NCI-H226 (cell line): ENCODE measurements at places on chromosomes 12 and 14.

DNA sequence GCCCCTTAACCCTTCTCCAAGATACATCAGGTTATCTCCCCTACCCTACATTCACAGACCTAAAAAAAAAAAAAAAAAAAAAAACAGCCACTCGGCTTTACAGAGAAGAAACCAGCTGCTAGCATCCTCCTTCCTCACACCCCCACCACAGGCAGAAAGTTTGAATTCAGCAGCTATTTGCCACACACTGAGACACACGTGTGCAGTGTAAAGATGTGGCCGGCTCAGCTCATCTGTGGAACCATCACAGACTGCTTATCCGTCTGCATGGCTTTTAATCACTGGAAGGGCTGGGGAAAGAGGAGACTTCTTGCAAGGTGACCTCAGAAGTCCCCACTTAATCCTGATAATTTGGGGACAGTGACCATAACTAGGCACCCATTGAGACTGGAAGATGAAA lies 50.0 kb downstream of the VWF start:
- no peak for DNase-seq

GRCh38 chr14:33643426-33644181 lies 307.3 kb downstream of the EGLN3 start:
- no peak for DNase-seq

DNA sequence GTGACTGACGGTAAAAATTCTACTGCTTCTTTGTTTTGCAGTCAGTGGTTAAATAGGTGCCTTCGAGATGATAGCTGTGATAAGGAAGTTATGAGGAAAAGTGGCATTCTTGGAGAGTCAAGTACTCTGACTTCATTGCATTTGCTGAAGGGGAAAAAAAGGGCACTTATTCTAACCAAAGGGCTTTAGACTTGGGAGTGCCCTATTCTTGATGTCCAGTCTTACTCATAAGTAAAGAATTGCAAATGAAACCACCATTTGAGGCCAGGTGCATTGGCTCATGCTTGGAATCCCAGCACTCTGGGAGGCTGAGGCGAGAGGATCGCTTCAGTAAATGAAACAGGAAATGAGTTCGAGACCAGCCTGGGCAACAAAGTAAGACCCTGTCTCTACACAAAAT lies 40.3 kb downstream of the BRAP start:
- peak; percentile 44 for DNase-seq

DNA sequence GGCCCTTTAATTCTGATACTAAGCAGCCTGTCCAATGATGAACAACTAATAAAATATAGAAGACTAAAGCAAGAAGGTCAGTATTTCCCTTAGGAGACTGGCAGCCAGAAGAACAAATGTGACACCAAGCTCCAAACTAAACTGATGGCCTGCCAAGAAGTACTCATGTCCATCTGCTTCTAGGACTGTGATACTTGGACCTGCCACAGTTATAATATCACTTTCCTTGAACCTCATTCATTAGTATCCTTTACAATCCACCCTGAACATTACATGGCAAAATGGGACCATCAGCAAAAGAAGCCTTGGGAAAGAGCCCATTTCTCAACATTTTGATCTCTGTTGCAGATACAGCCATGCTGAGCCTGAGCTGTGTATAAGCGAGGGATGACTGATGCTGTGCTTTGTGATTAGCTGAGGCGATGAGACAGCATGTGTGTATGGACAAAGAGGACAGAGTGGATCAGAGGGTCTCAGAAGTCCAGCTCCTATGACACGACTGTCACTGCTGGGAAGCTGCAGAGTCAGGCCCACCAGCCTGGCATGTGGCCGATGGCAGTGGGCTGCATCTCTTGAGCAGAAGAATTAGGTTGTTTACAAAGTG lies 73.9 kb downstream of the TGFB3 start:
- no peak for DNase-seq

DNA sequence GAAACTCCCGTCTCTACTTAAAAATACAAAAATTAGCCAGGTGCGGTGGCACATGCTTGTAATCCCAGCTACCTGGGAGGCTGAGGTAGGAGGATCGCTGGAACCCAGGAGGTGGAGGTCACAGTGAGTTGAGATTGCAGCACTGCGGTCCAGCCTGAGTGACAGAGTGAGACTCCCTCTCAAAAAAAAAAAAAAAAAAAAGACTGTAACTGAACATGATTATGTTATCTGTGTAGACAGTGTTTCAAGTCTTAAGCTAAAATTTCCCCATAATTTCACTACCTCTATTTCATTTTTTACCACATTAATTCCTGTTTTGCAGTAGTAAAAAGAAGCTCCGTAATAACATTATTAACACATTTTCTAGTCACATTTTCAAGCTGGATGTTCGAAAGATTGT lies 5.4 kb downstream of the PLBD1 start:
- no peak for DNase-seq

- no peak for DNase-seq
Observed at GRCh38 chr12:11688831-11689230, 39.4 kb downstream of the ETV6 start.

- no peak for DNase-seq
Observed at GRCh38 chr14:61518403-61518802, 176.9 kb upstream of the HIF1A start.

DNA sequence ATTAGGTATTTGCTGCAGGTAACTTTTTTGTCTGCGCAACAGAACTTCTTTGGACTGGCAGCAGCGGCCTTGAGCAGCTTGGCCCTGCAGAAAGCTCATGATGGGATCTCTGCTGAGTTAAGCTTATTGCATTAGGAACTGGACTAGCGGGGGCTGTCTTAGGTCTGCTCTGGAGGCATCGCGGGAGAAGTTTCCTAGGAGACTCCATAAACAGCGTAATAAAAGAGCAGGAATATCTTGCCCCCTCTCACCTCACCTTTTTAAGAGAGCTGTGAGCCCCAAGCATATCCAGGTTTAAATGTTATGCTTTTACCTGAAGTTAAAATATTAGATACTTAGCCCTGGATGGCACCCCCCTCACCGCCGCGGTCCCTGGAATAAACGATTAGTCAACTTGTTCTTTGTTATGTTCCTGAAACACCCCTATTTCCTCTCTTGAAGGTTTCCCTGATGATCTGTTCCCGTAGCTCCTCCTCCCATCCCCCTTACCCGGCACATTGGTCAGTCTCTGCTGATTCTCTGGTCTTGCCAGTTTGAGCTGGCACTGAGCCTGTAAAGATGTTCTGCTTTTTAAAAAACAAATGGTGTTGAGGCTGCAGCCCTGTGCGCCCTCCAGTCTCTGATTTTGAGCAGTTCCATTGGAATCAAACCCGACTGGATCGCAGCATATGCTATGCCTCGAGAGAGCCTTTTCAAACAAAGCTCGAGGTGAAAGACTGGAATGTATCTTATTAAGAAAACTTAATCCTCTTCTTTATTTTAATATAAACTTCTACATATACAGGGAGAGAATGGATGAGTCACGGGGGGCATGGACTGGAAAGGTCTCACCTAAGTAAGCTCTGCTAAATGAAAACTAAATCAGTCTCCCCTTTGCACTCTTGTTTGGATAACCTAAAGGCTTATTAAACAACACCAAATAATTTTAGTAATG lies 1.9 kb downstream of the MLXIP start:
- DNase-seq = peak; percentile 78

- DNase-seq = peak; percentile 64
Observed at GRCh38 chr14:34873589-34874385, 1.4 kb downstream of the BAZ1A start.

- no peak for DNase-seq
Observed at GRCh38 chr12:123379391-123379790, 4.5 kb upstream of the KMT5A start.

GRCh38 chr12:41536813-41537490 lies 348.8 kb downstream of the PDZRN4 start:
- no peak for DNase-seq

DNA sequence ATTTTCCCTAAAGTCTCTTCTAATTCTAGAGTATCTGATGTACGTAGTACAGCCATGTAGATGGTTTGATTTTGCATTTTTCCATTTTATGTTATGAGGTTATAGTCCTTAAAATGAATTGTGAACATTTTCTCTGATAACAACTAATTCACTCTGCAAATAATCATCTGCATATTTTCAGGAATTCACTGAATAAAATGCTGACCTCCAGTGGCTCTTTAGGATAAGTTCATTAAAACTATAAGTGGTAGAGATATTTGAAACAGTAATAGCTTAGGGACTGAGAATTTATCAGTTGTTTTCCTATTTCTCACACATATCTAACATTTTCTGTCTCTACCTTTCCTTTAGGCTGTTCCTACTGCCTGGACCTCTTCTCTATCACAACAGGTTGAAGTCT lies 4.4 kb downstream of the MSRB3 start:
- DNase-seq = no peak

DNA sequence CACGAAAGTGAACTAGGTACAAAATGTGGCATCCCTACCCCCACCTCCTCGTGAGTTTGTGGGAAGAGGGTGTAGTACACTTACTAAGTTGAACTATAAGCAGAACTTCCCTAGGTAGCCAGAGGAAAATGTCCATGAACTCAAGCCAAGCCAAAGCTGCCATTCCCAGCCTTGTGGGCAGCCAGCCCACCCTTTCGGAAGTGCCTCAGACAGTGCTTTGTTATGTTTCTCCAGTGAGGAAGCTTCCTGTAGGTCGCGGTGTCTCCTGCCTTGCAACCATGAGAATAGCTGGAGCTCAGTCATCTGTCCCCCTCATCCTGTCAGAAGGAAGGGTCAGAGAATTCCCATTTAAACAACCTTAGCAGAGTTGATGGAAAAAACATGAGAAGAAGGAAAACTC lies 266.9 kb downstream of the DUSP6 start:
- no peak for DNase-seq

GRCh38 chr14:76426161-76426696 lies 50.3 kb downstream of the ESRRB start:
- no peak for DNase-seq

DNA sequence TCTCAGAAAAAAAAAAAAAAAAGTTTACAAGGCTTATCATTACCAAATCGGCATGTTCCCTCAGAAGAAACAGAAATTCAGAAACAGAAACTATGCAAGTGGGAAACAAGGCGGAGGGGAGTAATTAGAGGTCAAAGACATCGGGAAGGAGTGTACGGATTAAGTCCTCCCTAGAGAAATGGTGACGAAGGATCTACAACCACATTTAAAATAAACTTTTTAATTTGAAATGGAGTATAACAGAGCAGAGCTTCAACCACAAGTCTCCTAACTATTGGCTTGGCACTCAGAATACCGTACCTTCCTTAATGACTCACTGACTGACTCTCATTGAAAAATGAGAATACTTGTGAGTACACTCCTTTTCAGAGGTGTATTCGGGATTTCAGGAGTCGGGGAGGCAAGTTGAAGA lies 908 bp downstream of the ENTPD5 start:
- peak; percentile 72 for DNase-seq

DNA sequence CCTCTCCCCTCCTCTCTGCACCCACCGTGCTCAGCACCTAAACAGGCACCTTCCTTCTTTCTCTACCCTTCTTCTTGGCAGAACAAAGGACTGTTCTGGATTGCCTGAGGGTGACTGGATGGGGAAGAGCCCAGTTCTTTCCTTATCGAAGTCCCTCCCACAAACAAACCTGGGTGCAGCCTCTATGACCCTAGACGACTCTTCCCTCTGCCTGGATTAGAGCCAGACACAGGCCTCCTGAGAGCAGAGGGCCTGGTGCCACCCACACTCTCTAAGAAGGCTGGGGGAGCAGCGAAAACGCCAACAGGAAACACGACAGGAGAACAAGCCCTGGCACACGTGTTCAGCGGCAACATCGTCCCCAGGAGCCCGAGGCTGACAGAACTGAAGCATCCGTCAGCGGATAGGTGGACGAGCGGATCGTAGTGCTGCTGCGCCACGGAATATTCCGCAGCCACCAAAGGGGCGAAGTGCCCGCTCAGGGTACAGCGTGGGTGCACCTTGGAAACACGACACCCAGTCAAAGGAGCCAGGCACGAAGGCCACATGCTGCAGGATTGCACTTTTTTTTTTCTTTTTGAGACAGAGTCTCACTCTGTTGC lies 38.0 kb downstream of the RIMBP2 start:
- no peak for DNase-seq

DNA sequence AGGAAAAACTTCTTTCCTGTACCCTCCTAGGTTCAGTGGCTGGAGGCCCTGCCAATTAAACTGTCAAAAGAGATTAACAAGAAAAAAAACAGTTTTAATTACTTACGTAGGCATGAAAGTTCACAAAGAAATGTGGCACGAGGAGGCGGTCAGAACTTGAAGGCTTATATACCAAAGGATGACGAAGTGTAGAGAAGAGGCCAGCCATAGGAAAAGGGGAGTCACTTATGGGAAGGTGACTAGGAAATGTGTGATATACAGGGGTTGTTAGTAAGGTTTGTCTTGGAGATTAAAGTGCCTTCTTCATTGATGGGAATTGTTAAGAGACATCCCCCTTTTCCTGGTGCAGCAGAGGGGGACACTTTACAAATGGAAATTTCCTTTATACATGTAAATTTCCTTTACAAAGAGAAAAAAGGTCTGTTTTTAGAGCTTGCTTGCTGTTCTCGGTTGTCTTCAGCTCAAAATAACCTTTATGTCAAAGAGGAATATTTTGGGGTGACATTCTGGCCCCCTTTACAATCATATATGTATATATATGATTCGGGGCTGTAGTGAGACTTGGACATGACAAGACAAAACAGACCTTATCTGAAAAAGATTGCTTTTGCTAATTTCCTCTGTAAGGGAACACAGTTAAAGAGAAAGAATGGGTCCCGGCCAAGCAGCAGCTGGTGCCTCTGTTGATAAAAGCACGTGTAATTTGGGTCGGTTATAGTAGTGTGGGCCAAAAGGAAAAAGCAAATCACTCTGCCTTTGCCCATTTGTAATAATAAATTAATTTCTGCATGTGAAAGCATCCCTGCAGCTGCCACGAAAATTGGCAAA lies 38.6 kb downstream of the SYNE2 start:
- no peak for DNase-seq

- DNase-seq = no peak
Observed at GRCh38 chr12:29566441-29566840, 69.0 kb upstream of the OVCH1 start.

DNA sequence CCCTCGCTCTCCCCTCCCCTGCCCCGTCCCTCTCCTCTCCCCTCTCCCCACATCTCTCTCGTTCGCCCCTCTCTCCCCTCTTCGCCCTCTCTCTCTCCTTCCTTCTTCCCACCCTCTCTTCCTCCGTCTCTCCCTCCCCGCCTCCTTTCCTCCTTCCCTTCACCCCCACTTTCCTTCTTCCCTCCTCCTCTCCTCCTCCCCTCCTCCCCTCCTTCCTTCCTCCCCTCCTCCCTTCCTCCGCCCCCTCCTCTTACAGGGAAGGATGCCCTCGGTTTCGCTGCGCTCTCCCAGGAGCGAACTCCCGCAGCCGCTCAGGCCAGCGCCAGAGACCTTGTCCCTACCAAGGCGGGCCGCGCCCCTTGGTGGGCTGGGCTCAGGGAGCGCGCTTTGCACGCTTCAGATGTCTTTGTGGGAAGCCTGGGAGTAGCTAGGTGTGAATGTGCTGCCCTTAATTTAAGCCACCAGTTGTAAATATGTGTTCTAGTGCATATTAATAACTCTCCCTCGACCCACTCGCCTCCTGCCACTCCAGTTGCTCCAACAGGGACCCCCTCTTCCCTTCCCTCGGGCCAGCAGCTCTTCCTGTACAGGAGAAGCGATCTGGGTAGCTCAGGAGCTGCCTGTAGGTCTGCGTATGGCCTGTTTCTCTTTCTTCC lies 13.3 kb upstream of the MAP3K9 start:
- no peak for DNase-seq

- DNase-seq = no peak
Observed at GRCh38 chr14:99938376-99938775, 126.8 kb upstream of the EVL start.
